ENCODE measurements at places on chromosomes 5 and 9. TPM values are rescaled to one million over a fixed set of nuclear protein-coding genes. Genes with fewer than 3 reads are reported as not detected.

GRCh38 chr9:116451500-116452115 is 235.5 kb upstream of the TRIM32 start:
- ATAC-seq = no peak

DNA sequence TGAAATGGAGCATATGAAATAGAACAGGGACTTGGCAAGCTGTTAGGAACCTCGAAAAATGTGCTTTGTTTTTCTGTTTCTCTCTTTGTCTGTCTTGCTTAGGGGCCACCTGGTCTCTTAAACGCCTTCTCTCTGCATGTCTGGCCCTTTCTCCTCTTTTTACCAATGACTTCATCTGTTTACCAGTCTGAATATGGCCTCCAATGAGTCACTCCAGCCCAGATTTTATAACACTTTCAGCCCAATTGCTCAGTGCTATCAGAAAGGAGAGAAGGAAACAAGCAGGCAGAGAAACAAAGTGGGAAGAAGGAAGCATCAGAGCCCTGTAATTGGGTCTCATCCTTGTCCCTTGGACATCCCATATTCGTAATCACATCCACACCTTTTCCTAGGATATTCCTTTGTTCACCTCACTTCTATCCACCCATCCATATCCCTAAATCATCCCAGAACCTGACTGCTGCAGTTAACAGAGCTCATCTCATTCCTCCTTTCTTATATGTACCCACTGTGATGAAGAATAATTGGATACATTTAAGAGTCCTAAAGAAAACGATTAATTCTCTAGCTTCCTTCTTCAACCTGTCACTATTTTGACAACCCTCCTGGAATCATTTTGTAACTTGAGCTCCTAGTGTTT is 151.8 kb upstream of the GPR151 start:
- peak; percentile 96 for ATAC-seq

DNA sequence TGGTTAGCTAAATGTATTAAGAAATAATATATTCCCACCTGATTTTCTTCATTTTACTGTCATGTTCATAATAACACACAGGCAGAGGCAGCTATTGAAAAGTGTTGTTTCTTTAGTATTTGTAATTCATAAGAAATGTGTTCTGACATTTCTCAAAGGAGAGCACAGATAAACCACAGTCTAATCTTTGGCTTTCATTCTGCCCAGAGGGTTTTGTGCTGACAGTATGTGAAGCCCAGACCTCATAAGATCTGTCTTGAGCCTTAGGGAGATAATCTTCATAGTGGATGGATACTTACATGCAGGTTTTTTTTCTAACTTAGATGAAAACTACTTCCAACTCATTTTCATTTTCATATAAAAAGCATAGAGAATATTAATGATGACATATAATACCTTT is 206.1 kb downstream of the CHSY3 start:
- ATAC-seq = no peak

DNA sequence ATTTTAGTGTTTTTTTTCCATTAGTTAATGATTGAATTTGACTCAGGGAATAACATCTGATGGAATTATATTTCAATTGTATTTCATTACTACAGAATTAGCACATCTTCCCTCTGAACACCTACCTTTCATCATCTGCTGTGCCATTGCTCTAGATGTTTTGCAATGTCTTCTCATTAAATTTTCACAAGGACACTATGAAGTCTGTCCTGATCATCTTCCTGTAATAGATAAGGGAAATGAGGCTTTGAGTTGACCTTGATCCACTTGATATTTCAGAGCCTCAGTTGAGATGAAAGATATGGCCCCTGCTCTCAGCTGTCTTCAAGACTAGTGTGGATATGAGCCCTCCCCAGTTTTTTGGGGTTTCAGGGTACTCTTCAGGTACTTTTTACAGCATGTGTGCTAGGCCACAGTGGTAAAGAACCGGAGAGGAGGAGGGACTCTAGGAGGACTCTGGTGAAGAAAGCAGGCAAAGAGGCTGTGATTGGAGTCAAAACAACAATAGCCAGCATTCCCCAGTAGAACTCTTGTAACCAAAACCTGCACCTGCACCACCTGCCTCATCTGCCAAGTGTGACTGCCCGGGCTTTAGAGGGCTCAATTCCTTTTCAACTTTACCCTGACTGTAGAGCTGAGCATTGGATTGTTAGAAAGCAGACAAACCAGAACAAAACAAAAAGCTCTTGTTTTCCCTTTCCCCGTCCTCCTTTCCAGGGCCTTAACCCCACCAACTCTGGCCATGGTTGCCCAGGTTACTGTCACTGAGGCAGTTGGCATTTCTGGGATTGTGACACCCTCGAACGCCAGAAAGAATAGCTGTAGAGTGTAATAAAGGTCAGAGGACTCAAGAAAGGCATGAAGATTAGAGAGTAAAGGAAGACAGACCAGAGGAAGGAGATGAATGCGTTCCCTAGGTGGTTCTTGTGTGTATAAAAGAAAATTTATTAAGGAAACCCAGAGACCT is 56.3 kb downstream of the ERAP1 start:
- peak; percentile 83 for ATAC-seq

GRCh38 chr9:28799876-28800275 is 1226.6 kb upstream of the C9orf72 start:
- ATAC-seq = no peak

- no peak for ATAC-seq
Measured at GRCh38 chr5:141529873-141530272, 41.0 kb downstream of the PCDHGC5 start.

DNA sequence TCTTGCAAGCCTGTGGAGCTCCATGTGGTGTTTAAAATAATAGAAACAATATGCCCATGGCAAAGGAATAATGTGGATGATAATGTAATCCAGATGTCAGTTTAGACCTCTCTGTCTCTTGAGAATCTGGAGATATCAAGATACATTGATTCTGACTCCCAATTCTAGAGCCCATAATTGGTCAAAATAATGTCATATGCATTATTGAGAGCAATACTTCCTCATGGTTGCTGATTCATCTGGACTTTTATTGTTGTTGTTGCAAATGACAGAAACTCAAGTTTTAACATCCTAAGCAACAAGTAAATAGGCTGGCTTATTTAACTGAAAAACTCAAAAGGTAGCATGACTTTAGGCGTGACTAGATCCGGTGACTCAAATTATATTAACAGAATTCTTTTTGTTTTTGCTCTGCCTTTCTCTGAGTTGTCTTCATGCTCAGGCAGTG is 152.1 kb downstream of the PCSK1 start:
- no peak for ATAC-seq

GRCh38 chr9:20580673-20581072 is 41.6 kb downstream of the MLLT3 start:
- ATAC-seq = no peak

ASPN gene
- total RNA-seq = 65.2 TPM

PCDHGA10 gene
- total RNA-seq = 6.3 TPM

FST gene
- total RNA-seq = 2.0 TPM

PFN3 gene
- not detected for total RNA-seq

Measured in motor neuron (in vitro differentiated cells).